Uterus (tissue), 4 donors: ENCODE measurements at places on chromosomes 12 and 14. TPM values are rescaled to one million over a fixed set of nuclear protein-coding genes. Genes with fewer than 3 reads are reported as not detected.

Gene NCAPD2
- 25.9 TPM for total RNA-seq

Gene DNAI7
- 5.2 TPM for total RNA-seq

Gene IQSEC3
- under 0.01 TPM for total RNA-seq

Gene CPNE6
- 0.76 TPM for total RNA-seq

Gene PLEKHD1
- not detected for total RNA-seq

Gene HOXC10
- total RNA-seq: 1.3 TPM

Gene KLRF2
- total RNA-seq: not detected
